ENCODE measurements at places on chromosomes 12 and 14.

GRCh38 chr14:103141117-103141796 is 18.0 kb downstream of the TNFAIP2 start:
- no peak for DNase-seq

GRCh38 chr12:16573398-16574077 is 32.4 kb downstream of the LMO3 start:
- DNase-seq, result no peak

DNA sequence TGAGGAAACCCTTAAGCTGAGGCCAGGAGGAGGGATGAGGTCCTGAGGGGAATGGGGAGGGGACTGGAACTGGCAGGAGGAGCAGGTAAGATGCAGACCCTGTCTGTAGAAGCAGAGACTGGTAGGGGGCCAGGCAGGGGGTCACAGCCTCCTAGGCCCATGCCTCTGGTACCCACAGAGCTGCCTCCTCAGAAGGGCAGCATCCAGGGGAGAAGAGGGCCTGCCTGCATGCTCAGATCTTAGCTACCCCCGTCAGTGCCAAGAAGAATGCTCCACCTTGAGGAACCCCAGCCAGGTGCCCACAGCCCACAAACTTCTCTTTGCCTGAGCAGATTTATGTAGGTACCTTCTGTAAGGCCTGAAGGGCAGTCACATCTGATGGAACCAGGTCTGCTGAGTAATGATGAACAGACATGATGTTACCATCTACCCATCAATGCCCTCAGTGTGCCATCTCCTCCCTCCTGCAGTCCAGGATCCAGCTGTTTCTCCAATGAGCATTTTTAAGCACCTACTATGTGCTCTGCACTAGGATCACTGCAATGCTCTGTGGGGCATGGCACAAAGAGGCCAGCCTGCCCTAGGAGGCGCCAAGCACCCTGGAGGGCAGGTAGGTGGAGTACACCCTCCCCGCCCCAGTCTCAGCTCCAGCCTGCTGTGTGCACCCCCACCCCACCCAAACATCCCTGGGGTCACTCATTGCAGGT is 24.8 kb upstream of the ZFP36L1 start:
- DNase-seq, result no peak

GRCh38 chr14:52244328-52244727 is 23.2 kb upstream of the PTGDR start:
- no peak for DNase-seq

- DNase-seq, result no peak
Measured at GRCh38 chr12:117284140-117284539, 77.3 kb downstream of the NOS1 start.

DNA sequence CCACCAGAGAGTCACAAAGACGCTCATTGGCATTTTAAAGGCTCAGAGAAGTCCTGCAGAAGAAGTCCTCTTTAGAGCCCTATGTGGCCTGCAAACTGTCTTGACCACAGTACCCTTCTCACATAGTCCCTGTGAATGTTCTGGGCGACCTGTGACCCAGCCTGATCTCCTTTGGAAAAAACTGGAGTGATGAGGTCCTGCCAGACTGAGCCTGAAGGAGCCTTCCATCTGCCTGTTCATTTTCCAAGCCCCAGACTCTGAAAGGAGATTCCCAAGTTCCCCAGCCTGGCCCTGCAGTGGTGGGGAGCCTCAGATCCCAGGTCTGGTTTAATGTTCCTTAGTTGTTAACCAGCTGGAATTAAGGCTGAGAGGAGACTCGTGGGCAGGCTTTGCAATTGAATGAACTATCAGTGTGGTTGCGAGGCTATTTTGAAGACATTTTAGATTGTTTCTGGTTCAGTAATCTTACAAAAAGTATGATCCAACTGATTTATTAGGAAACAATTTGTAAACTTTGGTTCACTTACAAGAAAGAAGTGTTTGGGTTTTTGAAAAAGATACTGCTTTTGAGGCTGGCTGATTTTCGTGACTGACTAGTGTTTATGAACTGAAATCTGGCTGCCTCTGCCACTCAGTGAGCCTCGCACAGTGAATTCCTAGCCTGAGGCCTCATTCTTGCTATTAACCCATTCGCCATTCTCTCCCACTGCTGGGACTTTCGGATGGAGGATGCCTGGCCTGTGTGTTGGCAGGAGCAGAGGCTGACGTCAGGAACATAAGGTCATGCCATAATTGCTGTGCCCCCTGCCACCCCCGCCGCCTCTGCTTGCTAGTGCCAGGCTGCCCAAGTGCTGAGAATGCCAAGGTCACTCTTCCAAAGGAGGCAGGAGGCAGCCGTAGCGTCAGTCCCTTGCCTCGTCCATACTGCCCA is 249.0 kb downstream of the CACNA1C start:
- DNase-seq, result no peak

- no peak for DNase-seq
Measured at GRCh38 chr12:29738365-29738764, 45.4 kb downstream of the TMTC1 start.

DNA sequence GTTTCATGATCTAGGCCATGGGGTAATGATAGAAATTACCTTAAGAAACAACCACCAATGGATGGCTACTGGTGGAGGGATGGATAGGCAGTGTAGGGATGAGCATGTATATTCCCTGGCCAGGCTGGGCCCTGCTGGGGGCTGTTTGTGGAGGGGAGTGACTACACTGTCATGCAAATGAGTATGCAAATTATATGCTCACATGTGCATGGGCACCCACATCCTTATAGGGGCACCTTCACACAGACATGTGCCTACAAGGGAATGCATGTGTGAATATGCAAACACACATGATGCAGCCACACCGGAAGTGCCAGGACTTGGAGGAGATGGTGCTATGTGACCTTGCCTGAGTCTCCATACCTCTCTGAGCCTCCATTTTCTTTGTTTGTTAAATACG is 39.7 kb upstream of the FAM222A start:
- no peak for DNase-seq

GRCh38 chr12:117408161-117408791 is 46.9 kb upstream of the NOS1 start:
- no peak for DNase-seq
